ENCODE measurements at places on chromosomes 7 and 10. TPM values are rescaled to one million over a fixed set of nuclear protein-coding genes. Genes with fewer than 3 reads are reported as not detected.

DNA sequence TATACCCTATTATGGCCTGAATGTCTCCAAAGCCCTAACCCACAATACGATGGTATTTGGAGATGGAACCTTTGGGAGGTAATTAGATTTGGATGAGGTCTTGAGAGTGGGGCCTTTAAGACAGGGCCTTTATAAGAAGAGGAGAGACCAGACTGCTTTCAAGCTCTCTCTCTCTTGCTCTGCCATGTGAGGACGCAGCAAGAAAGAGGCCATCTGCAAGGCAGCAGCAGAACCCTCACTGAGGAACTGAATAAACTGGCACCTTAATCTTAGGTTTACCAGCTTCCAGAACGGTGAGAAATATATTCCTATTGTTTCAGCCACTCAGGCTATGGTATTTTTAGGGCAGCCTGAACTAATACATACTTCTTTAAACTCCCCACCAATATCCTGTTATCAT, 2.0 kb upstream of the GNAI1 start:
- no peaks in the 10 kb centered on the region for H3K27me3 ChIP-seq
- H3K4me3 ChIP-seq: no peak overlapping the region
- no peak for DNase-seq
- peaks cover 6% of the 10 kb centered on the region for H3K36me3 ChIP-seq
- peaks cover 19% of the 10 kb centered on the region for H3K4me1 ChIP-seq

GRCh38 chr10:10542477-10542876, 475.2 kb upstream of the CELF2 start:
- no peaks in the 10 kb centered on the region for H3K36me3 ChIP-seq
- no peaks in the 10 kb centered on the region for H3K27me3 ChIP-seq
- H3K27ac ChIP-seq: no peak overlapping the region
- DNase-seq: no peak
- no peaks in the 10 kb centered on the region for H3K4me1 ChIP-seq
- H3K4me3 ChIP-seq: no peak overlapping the region

DNA sequence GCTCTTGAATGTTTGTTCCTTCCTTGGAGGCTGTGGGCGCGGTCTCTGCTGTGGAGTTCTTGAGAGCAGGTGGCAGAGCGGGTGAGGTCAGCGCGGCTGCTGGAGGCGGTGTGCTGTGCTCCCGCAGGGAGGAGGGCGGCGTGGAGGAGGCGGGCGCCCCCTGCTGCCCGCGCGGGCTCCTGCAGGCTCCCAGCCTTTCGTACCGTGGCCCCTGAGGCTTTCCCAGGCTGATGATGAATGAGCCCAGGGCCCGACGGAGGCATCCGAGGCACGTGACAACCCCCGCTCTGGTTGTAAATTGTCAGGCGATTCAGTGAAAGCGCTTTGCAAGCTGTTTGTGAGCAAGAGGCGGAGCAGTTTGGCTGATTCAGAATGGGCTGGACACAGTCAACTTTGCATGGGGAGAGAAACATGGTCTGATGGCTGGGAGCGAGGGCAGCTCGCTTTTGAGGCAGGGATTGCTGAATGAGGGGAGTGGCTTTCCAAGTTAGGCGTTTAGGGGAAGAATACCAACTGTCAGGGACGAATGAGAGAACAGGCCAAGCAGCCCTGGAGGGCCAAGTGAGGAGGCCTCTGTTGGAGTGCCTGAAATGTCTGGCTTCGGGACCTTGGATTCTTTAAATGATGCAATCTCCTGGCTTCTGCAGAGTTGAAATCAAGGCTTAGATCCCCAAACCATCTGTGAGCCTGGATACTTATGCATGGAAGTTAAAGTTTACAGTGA, 46.6 kb downstream of the CDHR3 start:
- H3K27ac ChIP-seq: no peak overlapping the region
- no peaks in the 10 kb centered on the region for H3K27me3 ChIP-seq
- no peak overlapping the region for H3K4me3 ChIP-seq
- peaks cover 11% of the 10 kb centered on the region for H3K4me1 ChIP-seq
- peak; percentile 78 for DNase-seq

Gene SLC13A4
- total RNA-seq: not detected

Gene CYP26C1
- total RNA-seq: not detected

Gene FAM237B
- not detected for total RNA-seq

All from SJSA1 (cell line).